ENCODE measurements at places on chromosomes 6 and 20.

DNA sequence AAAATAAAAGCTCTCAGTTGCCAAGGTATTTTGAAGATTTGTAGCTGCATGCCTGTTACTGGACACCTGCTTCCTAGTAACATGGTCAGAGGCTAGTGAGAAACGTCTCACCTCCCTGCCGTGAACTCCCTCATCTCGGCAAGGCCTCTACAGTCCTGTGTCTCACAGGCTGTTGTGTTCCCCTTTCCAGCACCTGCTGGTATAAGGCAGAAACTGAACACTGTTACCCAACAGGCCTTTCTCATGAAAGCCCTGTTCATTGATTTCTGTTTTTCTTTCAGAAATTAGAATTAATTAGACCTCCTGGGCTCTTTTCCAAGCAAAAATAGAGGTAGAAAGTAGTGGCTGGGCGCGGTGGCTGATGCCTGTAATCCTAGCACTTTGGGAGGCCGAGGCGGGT lies 17.6 kb upstream of the SRSF3 start:
- DNase-seq = no peak
- H3K4me1 ChIP-seq = peaks cover 42% of the 10 kb centered on the region

DNA sequence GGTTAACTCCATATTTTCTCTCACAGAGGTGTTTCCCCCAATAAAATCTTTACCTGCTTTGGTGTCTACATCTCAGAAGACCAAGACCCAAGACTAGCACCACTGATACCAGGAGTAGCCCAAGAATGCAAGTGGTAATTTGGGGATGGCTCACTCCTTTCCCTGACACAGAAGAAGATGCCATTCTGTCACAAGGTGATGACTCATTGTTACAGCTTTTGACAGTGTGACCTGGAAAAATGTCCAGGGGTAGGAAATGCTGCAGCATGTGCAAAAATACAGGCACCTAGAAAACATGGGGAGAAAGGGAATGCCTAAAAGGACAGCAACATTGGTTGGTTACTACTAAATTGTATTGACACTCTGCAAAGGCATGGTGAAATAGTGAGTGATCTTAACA lies 254.0 kb upstream of the GJE1 start:
- no peak overlapping the region for H3K4me3 ChIP-seq
- no peaks in the 10 kb centered on the region for H3K36me3 ChIP-seq
- no peaks in the 10 kb centered on the region for H3K27me3 ChIP-seq
- H3K27ac ChIP-seq = no peak overlapping the region
- no peaks in the 10 kb centered on the region for H3K4me1 ChIP-seq
- DNase-seq = no peak

DNA sequence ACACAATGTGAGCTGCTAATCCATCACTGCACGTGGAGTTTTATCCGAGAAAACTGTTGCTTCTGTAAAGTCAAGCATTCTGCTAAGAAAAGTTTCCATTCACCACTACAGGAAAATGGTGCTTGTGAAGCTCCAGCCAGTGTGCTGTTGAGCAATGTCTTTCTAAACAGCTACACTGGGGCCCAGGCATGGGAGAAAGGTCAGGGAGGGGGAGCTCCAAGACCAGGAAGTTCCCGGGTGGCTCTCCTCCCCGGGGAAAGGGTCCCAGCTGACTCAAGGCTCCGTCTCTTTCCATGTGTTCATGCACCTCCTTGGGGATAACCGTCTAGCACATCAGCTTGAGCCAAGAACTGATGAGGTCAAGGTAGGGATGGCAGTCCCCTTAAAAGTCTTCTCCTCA lies 20.5 kb downstream of the RPP40 start:
- H3K4me1 ChIP-seq = no peaks in the 10 kb centered on the region
- DNase-seq = no peak
- no peak overlapping the region for H3K27ac ChIP-seq
- no peaks in the 10 kb centered on the region for H3K36me3 ChIP-seq

- no peaks in the 10 kb centered on the region for H3K4me1 ChIP-seq
- no peak overlapping the region for H3K27ac ChIP-seq
- H3K4me3 ChIP-seq = no peak overlapping the region
- DNase-seq = no peak
These were observed 75.1 kb downstream of the TBC1D7 start for GRCh38 chr6:13253272-13253671.

DNA sequence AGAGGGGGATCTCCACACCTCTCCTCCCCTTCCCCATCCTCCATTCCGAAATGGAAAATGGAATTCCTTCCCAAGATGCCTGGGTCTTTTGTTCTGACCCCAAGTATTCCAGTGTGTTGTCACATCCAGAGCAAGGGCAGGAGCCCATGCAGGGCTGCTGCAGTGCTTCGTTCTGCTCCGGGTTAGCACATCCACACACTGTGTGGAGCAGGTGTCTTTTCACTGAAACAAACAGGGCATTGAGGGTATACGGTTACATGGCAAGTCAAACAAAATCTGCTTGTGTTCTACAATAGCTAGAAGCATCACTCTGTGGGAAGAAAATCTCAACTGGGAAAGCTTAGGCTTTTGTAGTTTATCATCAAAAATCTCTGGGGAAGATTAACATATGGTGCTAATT lies 56.9 kb downstream of the LYRM2 start:
- no peak for DNase-seq
- H3K27ac ChIP-seq = no peak overlapping the region
- no peaks in the 10 kb centered on the region for H3K27me3 ChIP-seq

DNA sequence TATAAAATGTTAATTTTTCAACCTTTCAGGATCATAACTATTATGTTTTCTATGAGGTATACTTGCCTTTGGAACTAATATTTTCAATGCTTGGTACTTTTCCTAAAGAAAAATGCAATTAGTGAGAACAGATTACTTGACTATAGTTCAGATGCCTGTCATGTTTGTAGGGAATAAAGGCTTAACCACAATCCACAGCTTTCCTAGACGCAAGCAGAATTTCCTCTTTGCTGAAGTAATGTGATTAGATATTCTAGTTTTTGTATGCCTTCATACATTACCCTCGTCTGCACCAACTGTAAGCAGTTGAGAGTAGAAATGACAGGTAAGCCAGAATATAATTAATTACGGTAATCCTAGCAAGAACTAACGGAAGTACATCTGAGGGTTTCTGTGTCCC lies 581.4 kb upstream of the MMS22L start:
- H3K4me1 ChIP-seq = no peaks in the 10 kb centered on the region
- H3K36me3 ChIP-seq = no peaks in the 10 kb centered on the region
- DNase-seq = no peak
- H3K4me3 ChIP-seq = no peak overlapping the region
- H3K27ac ChIP-seq = no peak overlapping the region
- no peaks in the 10 kb centered on the region for H3K27me3 ChIP-seq

DNA sequence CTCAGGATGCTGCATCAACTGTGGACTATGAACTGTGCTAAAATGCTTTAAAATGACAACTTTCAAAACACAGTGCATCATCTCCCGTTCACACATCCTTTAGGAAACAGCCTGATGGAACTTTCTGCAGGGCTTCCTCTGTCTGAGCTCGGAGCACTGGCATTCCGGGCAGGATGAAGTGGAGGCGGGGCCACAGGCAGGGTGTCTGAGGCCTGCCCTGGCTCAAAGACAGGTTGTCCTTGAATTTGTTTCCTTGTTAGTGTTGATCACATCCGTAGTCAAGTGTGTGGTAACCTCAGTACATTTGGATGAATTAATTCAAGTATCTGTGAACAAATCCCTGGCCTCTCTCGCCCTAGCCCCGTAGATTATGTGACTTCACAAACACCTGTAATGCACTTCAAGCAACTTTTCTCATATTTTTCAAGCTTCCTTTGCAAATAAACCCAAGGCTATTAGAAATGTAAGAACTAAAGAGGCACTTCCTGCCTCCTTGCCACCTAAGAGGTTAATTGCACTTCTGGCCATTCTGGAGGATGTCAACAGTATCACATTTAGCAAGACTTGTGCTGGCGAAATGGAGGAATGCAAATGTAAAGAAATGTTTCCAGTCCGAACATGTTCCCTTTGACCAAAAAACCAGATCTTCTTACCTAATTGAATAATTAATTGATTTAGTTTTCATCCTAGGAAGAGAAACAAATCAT lies 3.1 kb downstream of the CD93 start:
- no peaks in the 10 kb centered on the region for H3K4me1 ChIP-seq
- H3K4me3 ChIP-seq = no peak overlapping the region
- no peak for DNase-seq
- peaks cover 14% of the 10 kb centered on the region for H3K27me3 ChIP-seq
- H3K36me3 ChIP-seq = no peaks in the 10 kb centered on the region

Measured in GM23248 (cell line).